ENCODE measurements at places on chromosomes 6 and 20. TPM values are rescaled to one million over a fixed set of nuclear protein-coding genes. Genes with fewer than 3 reads are reported as not detected.

The PRRT1 gene
- under 0.01 TPM for total RNA-seq

The NRSN2 gene
- 20.5 TPM for total RNA-seq

The TGM3 gene
- total RNA-seq: not detected

The BPIFB1 gene
- total RNA-seq: not detected

The PCSK2 gene
- total RNA-seq: not detected

The SYCP2 gene
- total RNA-seq: 0.37 TPM

The ARG1 gene
- not detected for total RNA-seq

The SSTR4 gene
- not detected for total RNA-seq

The RIPOR2 gene
- 1.1 TPM for total RNA-seq

The ULBP3 gene
- 17.3 TPM for total RNA-seq

The PLCB4 gene
- total RNA-seq: 1.5 TPM

The KDM1B gene
- 23.3 TPM for total RNA-seq
